ENCODE measurements at places on chromosomes 3 and 15.
A peak's percentile ranks its signal among the peaks of the same experiment; 100 is the strongest.

DNA sequence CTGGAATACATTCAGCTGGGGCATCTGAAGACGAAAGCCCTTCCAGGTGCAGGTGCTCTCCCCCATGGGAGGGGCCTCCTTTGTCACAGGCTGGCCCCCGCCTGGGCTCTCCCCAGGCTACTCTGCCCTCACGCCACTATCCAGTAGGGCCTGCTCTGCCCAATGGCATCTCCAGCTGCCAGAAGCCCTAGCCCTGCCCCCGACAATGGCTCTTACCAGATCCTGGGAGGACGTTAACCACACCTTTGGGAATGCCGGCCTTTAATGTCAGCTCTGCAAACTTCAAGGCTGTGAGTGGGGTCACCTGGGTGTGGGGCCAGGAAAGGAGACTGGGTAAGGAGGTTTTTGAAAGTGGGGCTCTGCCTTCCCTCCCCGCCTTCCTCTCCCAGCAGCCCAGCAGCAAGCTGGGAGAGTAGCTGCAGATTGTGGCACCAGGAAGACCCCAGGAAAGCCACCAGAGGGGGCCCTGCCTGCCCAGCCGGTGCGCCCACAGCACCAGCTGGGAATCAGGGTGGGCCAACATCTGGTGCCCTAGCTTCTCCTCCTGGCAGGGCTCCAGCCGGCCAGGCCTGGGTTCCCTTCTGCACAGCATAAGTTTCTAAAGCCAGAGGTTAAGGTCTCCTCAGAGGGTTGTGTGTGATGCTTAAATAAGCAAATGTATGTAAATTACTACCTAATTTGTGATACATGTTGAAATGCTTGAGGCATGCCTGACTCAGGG, 40.4 kb upstream of the SLC41A3 start:
- no peak for DNase-seq

- no peak for DNase-seq
Observed at GRCh38 chr3:8519774-8520448, 18.3 kb downstream of the LMCD1 start.

GRCh38 chr15:68582864-68583263, 4.1 kb downstream of the CORO2B start:
- no peak for DNase-seq

GRCh38 chr15:56959318-56959648, 40.8 kb downstream of the TCF12 start:
- no peak for DNase-seq

- DNase-seq: no peak
Observed at GRCh38 chr15:41207687-41208448, 22.7 kb downstream of the EXD1 start.

DNA sequence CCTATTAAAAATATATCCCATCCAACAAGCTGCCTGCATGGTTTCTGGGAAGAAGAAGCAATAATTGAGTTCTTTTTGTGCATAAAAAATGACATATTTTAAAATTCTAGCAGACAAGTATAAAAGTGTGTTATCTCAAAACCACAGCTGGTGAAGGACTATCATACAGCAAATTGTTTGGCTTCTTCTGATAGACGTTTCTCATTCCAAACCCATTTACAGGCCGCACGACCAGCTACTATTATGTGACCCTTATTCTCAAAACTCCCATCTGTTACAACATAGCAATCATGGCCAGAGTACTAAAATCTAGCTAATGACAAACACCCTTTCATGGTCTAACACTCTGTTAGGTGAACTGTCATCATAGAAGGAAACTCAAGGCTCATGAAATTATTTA, 21.7 kb downstream of the ETFA start:
- peak; percentile 82 for DNase-seq

GRCh38 chr3:49238274-49239127, 38.5 kb downstream of the C3orf62 start:
- peak; percentile 99 for DNase-seq

DNA sequence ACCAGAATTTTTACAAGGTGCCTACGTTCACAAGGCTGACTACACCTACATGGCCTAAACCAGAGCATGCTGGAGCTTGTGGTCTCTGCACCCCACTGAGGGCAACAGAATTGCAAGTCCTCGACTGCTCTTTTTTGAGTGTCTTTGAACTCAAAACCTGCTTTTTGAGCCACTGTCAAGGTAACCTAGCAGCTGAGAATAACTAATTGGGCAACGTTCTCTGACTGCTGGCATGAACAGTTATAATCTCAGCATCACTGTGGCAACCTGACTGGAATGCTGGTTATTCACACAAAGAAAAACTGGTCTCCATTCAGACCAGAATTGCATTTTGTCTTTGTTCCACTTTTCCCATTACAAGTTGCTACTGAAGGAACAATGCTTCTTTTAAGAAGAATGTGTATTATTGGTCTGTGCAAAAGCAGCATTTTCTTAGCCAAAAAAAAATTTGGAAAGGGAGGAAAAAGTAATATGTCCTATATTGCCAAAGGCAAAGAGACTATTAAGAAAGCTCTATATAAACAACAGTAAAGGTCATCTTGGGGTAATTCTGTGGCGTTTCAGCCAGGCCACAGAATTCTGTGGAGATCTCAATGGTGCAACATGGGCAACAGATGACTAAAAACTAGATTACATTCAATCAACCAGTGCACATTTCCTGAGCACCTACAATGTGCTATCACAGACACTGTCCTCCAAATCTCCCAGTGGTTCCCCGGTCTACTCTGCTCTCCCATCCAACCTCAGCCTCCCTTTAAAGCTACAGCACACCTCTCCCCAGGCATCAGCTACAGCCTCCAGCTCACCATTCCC, 76.8 kb downstream of the TNIK start:
- no peak for DNase-seq

DNA sequence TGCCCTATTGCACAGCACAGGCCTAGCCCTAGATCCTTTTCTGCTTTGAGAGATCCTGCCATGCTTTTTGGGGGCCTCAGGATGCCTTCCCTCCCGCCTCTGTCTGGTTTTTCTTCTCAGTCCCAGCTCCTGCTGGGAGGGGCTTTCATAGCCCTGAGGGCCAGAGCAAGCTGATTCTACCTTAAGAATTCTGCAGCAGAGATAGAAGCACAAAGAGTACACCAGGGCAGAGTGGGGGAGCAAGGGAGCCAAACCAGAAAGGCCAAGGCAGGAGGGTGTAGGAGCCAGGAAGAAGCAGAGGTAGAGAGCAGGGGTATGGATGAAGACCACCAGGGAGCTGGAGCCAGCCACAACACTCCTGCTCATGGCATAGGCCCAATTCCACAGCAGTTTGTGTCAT, 18.1 kb downstream of the SH3BP5 start:
- no peak for DNase-seq

All from hematopoietic multipotent progenitor cell treated with erythropoietin and hydrocortisone succinate and interleukin-3 and kit ligand, for 6 days (in vitro differentiated cells).